ENCODE measurements at places on chromosomes 5 and 9.

GRCh38 chr9:28868228-28868990 is 1295.1 kb upstream of the C9orf72 start:
- no peak for DNase-seq

DNA sequence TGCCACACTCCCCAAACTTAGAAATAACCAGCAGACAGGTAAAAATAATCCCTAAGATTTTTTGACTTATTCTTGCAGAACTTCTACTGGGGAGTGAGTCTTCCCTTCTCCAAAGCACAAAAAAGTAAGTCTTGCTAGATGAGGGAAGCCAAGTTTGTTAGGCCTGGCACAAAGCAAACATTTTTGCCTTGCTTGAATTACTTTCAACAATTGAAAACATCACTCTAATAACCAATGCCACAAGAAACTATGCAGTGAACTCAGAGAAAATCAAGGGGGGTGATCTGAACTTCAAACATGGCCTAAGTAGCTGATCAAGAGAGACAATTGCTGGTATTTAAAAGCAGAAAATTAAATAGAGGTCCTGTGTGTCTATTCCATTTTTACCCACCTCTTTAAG is 123.6 kb upstream of the SLC1A3 start:
- DNase-seq: peak; percentile 81

DNA sequence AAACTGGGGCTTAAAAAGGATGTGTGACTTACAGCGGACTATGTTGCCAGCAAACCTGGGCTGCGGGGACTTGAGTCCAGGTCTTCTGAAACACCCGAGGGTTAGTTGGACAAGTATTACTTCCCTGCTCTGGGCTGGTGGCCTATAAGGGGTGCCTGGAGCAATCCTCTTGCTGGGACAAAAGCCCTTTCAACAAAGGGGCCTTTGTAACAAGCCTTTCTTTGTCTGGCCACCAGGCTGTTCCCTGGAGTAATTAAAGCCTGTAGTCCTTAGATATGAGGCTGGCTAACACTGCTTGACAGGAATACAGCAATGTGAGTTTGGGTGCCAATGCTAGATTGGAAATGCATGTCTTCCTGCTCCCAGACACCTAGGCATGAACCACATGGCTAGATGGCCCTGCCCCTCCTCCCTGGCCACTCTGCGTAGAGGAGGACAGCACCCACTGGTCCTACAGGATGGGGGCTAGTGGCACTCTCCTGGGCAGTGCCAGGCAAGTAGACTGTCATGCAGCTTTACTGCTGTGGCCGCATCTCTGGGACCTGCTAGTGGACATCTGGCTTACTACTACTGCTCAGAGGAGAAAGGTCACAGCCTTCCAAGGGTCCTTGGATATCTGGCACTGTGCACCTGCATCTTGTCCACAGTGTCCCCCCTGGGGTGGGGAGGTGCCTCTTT is 343.1 kb downstream of the ZSWIM6 start:
- DNase-seq: peak; percentile 49

- DNase-seq: no peak
These were observed 104.3 kb upstream of the PITX1 start for GRCh38 chr5:135138116-135138850.

GRCh38 chr5:116626272-116626723 is 51.7 kb upstream of the SEMA6A start:
- peak; percentile 91 for DNase-seq

DNA sequence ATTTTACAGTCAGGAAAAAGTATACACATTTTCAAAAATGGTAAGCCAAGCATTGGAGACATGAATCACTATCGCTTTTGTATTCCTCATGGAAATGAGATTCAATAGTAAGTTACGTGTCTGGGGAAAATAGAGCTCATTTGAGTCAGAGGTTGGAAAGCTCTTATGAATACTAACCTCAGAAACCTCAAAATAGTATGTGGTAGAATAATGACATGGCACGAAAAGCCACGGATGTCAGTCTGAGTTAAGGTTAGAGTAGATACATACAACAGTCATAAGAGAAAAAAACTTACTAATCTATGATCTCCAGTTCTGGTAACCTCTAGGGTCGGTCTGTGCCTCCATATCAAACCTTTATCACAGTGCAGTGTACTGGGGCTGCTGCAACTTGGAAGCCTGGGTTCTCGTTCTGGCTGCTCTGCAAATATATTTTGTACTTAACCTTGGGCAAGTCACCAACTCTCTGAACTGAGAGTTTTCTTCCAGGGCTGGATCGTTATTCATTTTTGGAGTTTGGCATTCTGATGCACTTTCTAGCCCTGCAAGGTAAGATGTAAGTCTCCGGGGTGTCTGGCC is 31.8 kb downstream of the MAP1B start:
- peak; percentile 93 for DNase-seq

- peak; percentile 87 for DNase-seq
These were observed 16.1 kb upstream of the NEUROG1 start for GRCh38 chr5:135551593-135552447.

GRCh38 chr5:110258460-110259216 is 467.8 kb downstream of the TMEM232 start:
- DNase-seq: peak; percentile 71

- peak; percentile 18 for DNase-seq
These were observed 1.9 kb upstream of the GPBP1 start for GRCh38 chr5:57171816-57172465.

DNA sequence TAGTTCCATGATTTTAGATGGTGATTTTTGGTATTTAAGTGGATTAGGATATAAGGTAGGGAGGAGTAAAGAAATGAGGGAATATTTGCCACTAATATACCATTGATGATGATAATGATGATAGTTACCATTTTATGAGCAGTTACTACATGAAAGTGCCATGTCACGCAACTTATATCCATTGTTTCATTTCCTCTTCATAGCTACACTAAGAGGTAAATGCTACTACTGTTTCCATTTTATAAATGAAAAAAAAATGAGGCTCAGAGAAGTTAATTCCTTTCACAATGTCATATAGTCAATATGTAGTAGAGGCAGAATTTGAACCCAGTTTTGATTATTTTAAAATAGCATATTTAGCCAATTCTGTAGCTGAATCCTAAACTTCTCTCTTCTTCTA is 112.2 kb upstream of the ADRA1B start:
- no peak for DNase-seq

- no peak for DNase-seq
These were observed 264.4 kb upstream of the CDH10 start for GRCh38 chr5:24909210-24909609.

DNA sequence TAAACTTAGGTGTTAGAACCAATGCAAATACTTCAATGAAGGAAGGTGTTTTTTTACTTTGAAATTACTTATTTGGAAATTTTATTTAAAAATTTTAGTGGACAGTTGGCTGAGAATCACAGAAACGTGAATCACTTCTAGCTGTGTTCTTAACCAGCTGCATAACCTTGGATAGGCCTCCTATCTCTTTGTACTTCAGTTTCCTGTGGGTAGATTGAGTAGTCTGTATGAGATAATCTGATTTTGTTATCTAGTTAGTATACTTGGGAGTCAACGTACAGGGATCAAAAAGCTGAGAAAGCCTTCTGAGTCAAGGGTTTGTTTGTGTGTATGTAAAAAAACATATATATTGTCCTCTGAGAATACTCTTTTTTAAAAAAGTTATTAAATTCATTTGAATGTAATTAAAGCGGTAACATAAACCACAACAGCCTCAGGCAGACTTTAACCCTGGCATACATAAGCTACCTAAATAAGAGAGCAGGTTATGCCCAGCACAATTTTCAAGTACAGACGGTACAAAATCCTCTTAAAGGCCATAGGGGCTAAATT is 38.1 kb upstream of the ZCCHC7 start:
- no peak for DNase-seq

DNA sequence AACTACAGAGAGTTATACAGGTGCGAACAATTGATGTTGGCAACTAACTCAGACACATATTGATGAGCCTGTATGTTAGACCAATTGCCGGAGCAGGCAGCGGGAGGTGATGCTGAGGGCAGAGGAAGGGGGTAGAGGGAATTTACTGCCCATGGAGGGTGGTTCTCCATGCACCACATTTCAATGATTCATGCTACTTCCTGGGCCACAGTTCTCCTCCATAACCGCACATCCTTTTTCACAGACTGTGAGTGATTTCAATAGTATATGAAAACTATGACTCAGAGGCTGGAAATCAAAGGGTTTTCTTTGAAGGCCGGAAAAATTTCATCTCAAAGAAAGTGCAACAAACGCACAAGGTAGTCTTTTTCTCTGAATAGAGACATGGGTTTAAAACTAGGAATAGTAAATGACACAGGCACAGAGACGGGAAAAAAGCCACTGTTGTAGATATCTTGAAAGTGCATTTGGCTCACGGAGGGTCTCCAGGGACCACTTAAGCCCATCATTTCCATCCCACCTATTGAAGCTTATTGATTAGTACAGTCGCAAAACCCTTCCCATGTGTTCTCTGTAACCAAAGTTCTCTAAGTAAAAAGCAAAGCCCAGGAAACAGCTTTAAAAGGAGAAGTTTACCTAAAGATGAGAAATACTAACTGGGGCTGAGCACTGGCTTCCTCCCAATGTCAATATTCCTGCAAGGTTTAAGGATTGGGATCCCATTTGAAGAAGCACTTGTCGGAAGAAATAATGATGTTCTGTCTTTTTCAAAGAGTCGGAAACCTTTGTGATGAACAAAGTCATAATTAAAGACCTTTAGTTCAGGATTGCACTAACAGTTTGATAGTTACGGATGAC is 28.0 kb upstream of the ADAM19 start:
- peak; percentile 94 for DNase-seq

DNA sequence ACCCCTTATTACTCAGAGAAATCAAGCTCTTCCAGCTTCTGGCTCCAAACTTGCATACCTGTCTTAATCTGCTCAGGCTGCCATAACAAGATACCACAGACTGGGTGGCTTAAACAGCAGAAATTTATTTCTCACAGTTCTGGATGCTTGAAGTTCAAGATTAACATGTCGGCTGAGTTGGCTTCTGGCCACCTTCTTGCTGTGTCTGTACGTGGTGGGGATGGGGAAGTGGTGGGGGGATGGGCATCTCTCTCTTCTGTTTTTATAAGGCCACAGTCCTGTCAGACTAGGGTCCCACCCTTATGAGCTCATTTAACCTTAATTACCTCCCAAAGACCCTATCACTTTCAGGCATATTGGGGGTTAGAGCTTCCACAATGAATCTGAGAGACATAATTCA is 140.5 kb downstream of the SV2C start:
- DNase-seq: no peak
